ENCODE measurements at places on chromosomes 4 and X.

- no peak for DNase-seq
Measured at GRCh38 chr4:52748432-52748831, 2.8 kb downstream of the ERVMER34-1 start.

GRCh38 chrX:148815218-148815961, 315.0 kb downstream of the AFF2 start:
- DNase-seq = no peak

DNA sequence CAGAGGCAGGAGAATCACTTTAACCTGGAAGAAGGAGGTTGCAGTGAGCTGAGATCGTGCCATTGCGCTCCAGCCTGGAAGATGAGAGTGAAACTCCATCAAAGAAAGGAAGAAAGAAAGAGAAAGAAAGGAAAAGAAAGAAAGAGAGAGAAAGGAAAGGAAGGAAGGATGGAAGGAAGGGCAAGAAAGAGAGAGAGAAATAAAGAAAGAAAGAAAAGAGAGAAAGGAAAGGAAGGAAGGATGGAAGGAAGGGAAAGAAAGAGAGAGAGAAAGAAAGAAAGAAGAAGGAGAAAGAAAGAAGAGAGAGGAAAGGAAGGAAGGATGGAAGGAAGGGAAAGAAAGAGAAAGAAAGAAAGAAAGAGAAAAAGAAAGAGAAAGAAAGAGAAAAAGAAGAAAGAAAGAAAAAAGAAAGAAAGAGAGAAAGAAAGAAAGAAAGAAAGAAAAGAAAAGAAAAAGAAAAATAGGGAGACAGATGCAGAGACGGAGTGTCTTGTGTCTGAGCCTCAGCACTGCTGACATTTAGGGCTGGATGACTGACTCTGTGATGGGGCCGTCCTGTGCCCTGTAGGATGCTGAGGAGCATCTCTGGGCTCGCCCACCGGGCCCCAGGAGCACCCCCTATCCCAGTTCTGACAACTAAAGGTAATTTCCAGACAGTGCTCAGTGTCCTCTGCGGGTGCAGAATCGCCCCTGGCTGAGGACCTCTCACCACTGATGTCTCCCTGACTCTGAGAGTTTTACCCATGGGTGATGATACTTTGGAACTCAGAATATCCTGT, 61.7 kb downstream of the CRLF2 start:
- no peak for DNase-seq

- no peak for DNase-seq
Measured at GRCh38 chr4:182555997-182556418, 312.8 kb downstream of the TENM3 start.

GRCh38 chr4:28146191-28146590, 1285.5 kb downstream of the STIM2 start:
- DNase-seq = no peak

GRCh38 chrX:119236623-119237561, 807 bp downstream of the PGRMC1 start:
- peak; percentile 1 for DNase-seq

DNA sequence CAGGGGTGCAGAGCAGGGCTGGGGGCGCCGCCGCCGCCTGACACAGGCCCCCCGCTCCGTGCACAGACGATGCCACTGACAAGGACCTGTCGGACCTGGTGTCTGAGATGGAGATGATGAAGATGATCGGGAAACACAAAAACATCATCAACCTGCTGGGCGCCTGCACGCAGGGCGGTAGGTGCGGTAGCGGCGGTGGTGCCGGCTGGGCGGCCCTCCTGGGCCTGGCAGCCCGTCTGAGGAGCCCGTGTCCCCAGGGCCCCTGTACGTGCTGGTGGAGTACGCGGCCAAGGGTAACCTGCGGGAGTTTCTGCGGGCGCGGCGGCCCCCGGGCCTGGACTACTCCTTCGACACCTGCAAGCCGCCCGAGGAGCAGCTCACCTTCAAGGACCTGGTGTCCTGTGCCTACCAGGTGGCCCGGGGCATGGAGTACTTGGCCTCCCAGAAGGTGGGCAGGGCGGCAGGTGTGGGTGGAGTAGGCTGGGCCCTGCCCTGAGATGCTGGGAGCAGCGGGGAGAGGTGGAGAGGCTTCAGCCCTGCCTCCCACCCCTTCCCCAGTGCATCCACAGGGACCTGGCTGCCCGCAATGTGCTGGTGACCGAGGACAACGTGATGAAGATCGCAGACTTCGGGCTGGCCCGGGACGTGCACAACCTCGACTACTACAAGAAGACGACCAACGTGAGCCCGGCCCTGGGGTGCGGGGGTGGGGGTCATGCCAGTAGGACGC, 12.6 kb downstream of the FGFR3 start:
- no peak for DNase-seq

DNA sequence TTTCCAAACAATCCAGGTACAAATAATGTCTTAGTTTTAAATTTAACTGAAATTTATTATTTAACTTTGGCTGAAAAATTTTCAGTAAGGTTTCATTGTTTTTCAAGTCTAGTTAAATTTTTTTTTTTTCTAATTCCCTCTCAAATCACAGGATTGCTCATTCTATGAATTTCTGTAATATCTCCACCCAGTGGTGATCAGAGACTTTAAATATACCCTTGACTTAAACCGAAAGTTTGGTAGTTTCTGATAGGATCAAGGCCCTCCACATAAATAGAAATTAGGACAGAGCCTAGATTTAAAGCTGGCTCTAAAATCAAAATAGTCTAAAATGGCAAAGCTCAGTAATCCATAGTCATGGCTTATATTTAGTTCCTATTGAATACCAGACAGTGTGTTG, 175.4 kb downstream of the TBCK start:
- DNase-seq = no peak

DNA sequence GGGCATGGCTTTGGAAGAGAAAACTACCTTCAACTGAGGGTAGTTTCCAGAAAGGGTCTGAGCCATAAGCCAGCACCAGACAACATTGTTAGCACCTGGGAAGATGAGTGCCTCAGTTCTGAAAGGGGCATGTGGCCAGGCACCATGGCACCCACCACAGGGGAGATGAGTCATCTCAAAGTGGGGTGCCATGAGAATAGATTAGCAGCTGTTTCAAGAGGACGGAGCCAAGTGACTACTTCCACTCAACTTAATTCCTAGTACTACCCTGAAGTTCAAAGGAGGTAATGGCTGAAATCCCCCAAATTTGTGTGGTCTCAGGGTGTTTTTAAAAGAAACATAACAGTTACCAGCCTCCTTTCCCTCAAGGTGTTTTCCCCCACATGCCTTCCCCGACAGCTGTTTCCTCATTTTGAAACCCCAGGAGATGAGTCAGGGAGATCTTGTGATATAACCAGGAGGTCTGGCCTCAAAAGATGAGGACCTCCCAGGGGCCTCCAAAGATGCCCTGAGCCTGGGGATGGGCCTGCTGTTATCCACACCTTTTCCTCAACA, 27.8 kb upstream of the FTHL17 start:
- DNase-seq = no peak

DNA sequence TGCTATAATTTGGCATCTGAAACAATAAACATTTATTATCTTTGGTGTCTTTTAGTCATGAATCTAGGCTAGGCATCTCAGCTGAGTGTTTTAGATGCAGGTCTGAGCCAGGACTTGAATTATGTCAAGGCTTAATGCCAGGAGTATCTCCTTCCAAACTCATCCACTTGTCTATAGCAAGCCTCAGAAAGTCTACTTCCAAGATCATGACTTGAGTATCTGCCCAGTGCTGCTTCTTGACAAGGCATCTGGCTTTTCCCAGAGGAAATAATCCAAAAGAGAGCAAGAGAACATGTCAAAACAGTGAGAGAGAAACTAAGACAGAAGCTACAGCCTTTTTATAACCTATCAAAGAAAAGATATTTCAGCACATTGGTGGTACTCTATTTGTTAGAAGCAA, 1052.1 kb upstream of the PCDH10 start:
- DNase-seq = no peak

GRCh38 chr4:113153529-113154101, 104.2 kb downstream of the ANK2 start:
- DNase-seq = no peak

- DNase-seq = no peak
Measured at GRCh38 chr4:42489095-42489494, 91.8 kb downstream of the SHISA3 start.

DNA sequence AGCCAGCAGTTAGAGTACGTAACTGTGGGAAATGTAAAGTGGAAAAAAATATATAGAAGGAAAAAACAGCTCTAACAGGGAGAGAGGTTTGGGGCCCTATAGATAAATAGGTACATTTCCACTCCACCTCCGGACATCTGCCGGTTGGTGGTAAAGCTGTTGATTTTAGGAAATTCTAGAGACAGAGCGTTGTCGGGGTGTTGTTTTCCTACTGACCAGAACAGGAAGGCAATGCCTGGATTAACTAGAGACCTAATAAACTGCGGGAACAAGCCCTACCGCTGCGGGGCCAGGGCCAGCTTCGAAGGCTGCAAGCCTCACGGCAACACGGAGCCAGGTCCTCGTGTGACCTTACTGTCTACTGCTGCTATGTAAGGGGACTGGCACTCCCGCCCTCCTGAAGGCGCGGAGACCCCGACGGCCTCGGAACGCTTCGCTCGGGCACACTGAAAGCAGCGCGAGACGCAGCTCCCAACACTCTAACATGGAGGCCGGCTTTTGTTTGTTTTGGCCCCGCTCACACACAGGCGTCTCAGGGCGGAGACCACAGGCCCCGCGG, 702 bp upstream of the CDKN2AIP start:
- DNase-seq = peak; percentile 6

Measured in activated CD8-positive, alpha-beta memory T cell treated with anti-CD3 and anti-CD28 coated beads for 1 hour (primary cell).